ENCODE measurements at places on chromosomes 2 and 18.
A peak's percentile ranks its signal among the peaks of the same experiment; 100 is the strongest.

GRCh38 chr2:11280713-11281112 is 63.7 kb downstream of the ROCK2 start:
- DNase-seq, result no peak

DNA sequence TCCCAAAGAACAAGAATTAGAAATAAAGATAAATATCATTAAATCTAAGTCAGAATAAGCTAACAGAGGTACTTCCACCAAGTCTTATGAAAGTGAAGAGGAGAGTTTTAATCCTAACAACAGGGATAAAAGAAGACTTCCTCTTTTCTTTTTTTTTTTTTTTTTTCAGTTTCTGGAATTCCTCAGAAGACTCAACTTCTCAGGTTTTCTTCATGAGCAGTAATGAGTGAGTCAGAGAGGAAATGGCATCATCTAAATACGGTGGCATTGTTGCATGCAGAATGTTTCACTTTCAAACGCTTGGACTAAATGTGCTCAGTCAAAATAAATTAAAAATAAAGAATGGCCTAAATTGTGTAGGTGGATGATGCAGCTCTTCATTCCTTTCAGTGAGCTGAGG is 45.6 kb upstream of the ARHGAP15 start:
- DNase-seq, result no peak

GRCh38 chr2:159150280-159150746 is 136.2 kb downstream of the WDSUB1 start:
- DNase-seq, result no peak

GRCh38 chr18:8779251-8779650 is 73.9 kb downstream of the MTCL1 start:
- peak; percentile 26 for DNase-seq

DNA sequence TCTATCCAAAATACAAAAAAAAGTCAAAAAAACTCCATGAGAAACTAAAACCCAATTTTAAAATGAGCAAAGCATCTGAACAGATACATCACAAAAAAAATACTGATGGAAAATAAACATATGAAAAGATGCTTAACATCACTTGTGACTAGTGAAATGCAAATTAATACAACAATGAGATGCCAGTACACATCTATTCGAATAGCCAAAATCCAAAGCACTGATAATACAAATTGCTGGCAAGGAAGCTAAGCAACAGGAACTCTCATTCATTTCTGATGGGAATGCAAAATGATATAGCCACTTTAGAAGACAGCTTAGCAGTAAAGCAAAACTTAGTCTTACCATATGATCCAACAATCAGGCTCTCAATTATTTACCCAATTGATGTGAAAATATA is 190.2 kb upstream of the FN1 start:
- no peak for DNase-seq

GRCh38 chr2:240165661-240166060 is 25.2 kb upstream of the OTOS start:
- no peak for DNase-seq

- no peak for DNase-seq
Observed at GRCh38 chr18:44918142-44918476, 237.4 kb downstream of the SETBP1 start.

GRCh38 chr2:40324656-40325055 is 127.2 kb downstream of the SLC8A1 start:
- DNase-seq, result no peak

DNA sequence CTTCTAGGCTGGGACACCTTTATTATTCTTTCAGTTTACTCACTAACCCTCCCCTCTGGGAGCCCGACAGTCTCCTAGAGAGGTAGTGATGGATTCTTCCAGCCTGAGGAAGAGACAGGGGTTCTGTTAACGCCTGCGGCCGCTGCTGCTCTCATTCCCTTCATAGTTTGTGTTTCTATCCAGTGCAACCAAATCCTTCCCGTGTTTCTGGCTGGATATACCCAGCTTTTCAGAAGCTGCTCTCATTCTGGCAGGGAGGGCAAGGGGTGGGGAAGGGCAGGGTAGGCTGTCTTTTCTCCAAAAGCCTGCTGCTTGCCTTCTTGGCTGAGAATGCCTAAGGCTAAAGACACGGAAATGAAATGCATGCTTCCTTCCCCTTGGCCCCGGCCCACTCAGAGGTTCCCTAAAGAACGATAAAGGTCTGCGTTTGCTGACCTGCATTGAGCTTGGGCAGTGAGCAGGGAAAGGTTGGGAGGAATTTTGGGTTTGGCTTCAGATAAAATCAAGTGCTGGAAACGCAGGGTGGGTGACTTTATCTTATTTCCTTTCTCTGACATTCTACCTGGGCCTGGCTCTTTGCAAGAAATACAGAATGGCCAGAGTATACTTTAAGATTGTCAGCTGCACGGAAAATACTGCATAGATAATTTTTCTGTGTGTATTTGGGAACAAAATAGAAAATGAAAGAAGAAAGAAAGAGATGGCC is 390.9 kb downstream of the NBAS start:
- DNase-seq, result no peak

DNA sequence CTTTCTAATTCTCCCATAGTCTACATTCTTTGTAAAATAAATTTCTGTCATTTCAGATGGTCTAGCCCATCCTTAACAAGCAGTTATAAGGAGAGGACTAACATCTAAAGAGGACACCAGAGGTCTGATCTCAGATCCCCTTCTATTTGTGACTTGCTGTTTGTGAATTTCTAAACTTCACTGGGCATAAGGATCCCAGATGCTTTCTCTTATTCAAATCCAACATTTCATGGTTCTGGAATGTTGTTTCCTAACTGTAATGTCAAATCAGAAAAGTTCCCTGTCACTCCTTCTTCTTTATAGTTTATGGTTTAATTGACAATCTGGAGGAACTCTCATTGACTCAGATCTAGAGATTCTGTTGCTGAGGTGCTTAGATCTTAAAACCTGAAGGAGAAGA is 430.2 kb downstream of the MEIS1 start:
- DNase-seq, result no peak

DNA sequence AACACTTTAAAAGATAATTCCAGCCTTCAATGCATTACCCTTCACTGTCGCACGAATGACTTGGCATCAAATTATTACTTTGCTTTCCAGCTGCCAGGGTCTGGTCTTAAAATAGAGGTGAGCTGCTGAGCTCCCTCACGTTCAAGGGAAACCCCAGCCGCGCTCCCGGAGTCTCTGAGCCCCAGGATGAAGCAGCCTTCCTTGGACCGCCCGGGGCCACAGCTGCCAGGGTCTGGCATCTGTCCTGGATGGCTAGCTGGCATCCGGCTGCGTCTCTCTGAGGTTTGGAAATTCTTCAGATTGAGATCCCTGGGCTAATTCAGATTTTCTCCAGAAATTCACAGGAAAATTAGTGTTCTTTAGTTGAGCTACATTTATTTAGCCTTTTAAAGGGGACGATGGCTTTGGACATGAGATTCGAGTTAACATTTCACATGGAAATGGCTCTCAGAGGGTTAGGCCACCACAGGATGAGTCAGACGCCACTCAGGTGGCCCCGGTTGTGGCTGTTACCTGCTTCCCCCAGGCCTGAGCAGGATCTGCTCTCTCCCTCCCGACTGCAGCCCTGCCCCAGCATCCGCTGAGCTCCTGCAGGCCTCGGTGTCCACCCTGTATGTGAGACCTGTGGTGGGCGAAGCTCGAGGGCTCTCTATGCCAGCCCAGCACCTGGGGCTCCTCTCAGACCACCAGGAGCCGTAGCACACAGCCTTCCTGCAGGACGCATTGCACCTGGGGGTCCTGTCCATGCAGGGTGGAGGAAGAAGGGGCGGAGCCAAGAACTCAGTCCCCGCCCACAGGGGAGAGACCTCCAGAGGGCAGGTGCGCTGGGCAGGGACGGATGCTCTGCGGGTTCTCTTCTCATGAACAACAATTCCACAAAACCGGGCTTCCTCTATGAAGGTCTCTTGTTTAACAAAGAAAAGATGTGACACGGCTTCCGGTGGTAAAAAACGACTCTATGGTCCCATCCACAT is 255.5 kb downstream of the TWIST2 start:
- DNase-seq, result no peak

- DNase-seq, result no peak
Observed at GRCh38 chr2:142290931-142291330, 160.1 kb upstream of the LRP1B start.

DNA sequence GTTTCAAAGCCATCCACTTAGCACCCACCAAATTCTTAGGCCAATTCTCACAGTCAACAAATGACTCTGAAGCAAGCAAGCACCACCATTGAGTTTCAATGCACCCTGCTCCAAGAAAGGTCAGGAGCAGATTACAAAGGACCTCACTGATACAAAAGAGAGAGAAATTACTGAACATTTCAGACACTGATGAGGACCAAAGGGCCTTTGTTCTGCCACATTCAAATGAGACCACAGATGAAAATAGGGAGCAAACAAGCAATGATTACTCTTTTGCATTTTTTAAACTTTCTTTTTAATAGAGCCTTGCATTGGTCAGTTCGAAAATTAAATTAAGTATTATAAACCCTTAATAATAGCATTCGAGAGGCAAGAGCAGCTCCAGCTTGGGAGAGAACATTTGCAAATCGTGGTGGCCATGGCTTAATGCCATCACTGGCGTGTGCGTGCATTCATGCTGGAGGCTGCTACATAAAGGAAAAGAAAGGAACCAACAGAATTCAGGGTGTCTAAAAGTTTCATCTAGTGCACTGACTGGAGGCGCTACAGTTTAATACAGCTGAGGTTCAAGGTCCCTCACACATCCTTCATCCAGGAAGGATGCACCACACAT is 87.5 kb downstream of the KLF7 start:
- DNase-seq, result no peak

DNA sequence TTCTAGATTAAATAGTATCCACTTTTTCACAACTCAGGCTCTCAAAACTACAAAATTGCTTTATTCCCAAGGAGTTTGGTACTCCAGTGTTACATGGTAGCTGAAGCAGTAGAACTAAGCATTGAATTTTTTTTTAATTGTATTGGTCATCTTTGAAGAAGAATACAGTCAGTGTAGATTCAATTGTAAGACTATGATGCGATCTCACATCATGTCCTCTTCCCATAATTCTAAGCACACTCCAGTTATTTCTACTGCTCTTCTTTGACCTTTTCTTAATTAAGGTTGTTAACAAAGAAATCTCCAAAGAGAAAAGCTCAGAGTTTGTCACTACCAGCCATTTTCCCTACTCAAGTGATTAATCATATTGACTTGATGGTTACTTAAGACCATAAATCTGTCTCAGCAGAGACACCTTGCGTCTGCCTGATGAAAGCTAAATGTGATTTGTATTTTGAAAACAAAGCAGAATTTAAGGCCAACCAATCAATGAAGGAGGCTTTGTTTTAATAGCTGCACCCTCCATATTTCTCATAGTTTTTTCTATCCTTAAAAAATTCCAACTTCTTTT is 130.2 kb downstream of the DTNA start:
- DNase-seq, result no peak

DNA sequence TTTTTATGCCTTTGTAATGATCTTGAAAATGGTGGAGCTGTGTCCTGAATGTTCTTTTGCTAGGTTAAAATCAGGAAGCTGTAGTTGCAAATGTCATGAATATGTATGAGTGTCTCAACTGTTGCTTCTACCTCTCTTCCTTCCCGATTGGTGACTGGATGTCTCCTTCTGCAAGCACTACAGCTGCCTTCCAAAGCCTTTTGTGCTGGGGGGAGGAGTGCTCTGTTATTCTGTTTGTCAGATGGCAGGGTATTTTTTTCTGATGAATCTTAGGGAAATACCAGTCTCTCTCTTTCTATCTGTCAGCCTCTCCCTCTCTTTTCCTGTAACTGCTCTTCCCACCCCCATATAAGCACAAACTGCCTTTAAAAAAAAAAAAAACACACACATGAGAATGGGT is 1396.3 kb upstream of the CELF4 start:
- DNase-seq, result peak; percentile 74

DNA sequence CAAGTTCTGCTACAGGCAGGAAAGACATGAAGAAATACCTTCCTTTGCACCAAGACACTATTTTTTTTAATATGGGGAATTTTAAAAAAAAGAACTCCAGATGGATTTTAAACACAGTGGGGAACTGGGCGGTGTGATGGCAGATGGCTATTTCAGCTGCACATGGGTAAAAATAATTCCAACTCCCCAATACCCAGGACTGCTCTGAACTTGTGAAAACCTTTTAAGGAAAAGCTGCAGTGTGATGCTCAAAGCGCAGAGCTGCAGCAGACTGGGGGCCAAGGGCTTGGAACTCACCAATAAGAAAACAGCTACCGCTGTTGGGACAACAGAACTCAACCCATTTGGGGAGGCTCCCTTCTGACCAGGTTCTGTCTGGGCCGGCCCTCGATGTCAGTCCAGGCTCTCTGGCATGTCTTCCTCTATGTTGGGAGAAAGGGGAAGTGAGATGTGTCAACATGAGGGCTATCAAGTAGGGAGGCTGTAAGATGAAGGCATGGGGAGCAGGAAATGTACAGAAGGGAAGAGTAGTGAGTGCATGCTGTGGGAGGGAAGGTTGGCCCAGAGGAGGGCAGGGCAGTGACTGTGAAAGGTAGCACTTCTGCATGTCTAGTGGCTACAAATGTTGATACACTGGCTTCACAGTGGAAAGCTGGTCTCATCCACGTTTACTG is 64.0 kb upstream of the SLC14A2 start:
- no peak for DNase-seq

DNA sequence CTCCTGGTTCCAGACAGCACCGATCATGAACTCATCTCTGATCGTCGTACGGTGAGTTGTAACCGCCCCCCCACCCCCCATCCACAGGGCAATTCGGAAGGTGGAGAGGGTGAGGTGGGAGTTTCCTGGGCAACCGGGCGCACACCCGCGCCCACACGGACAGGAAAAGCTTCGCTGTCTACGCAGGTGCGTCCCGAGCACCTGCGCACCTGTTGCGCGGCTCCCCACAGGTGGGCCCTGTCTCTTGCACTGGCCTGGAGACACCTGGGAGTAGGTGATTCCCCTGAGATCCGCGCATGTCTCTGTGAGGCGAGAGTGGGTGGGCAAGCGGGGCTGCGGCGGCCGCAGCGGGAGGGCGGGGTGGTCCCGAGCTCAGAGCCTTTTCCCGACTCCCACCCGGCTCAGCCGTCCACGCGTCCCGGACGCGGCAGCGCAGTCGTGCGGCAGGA is 459 bp upstream of the ATP6V1C2 start:
- DNase-seq, result peak; percentile 91

DNA sequence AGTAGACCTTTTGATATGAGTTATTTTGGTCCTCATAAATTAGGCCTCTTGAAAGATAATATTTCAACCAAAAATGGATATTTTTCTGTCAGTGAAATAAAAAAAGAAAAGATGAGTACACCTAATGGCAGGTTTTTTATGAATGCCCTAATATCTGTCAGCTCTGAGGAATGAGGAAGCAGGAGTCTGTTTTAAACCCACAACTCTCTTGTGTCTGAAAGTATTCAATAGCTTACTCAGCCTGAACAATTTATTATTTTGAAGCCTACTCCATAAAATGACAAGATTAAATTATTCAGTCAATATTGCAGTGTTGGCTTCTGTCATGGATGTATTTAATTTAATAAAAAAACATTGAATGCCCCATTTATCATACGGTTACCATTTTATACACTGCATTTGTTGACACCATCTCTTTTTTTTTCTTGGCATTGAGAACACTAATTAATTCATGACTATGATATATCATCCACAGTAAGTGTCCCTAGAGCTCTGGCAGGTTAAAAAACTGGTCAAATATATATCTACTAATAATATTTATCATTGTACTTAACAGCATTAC is 548.2 kb downstream of the CBLN2 start:
- no peak for DNase-seq

Measured in NCI-H146 (cell line).